GF-D8 (cell line): ENCODE measurements at places on chromosomes 5 and 9.

- no peak for DNase-seq
These were observed 278.9 kb upstream of the CD180 start for GRCh38 chr5:67475489-67475888.

GRCh38 chr9:98085944-98086343, 29.4 kb downstream of the NANS start:
- DNase-seq = no peak

GRCh38 chr5:107213025-107213424, 457.7 kb downstream of the EFNA5 start:
- DNase-seq = no peak

GRCh38 chr9:110986529-110986928, 51.7 kb downstream of the LPAR1 start:
- no peak for DNase-seq

DNA sequence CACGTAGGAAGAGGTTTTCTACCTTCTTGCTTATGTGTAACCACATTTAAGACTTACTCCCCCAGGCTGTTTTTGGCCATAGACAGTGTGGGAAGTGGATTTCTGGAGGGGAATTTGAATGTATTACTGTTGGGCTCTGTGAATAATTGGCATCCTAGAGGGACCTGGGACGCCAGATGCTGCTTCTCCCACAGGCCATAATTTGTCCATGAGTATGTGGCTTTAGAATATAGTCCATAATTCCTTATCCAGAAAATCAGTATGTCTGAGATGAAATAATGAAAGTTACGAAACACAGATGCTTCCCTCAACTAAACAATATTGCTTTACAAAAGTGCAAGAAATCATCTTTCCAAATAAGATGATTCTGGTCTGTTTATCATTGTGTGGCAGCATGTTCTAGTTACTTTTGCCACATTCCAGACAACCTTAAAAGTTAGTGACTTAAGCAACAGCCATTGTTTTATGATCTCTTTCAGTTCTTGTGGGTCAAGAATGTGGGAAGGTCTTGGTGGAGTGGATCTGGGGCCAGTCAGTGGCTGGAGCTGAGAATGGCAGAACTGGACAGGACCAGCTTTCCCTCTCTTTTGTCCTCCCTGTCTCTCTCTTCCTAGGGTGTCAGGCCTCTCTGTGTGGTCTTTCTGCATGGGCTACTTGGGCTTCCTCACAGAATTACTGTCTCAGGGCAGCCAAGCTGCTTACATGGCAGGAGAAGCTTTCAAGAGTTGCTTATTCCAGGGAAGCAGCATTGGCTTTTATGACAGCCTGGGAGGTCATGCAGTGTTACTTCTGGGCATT, 79.4 kb downstream of the FBXL7 start:
- DNase-seq = no peak

DNA sequence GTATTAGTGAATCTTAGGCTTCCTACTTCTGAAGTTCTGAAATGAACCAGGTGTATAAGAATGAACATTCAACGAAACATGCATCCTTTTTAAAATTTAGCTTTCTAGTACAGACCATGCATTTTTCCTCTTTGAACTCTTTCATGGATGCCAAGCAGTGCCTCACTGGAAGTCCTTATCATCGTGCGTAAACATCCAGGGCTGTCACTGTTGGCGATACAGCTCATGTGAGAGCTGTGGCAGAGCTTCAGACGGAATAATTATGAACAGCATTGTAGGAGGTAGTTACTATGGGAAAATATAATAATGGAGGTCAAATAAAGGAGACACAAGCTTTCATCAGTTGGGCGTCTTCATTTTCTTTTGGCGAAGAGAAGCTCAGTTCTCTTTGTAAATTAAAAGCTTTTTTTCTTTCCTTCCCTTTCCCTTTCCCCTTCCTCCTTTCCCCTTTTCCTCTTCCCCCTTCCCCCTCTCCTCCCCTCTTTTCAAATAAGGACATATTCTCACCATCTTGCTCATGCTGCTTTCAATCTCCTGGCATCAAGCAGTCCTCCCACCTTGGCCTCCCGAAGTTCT, 167.3 kb downstream of the KDM4C start:
- DNase-seq = no peak

DNA sequence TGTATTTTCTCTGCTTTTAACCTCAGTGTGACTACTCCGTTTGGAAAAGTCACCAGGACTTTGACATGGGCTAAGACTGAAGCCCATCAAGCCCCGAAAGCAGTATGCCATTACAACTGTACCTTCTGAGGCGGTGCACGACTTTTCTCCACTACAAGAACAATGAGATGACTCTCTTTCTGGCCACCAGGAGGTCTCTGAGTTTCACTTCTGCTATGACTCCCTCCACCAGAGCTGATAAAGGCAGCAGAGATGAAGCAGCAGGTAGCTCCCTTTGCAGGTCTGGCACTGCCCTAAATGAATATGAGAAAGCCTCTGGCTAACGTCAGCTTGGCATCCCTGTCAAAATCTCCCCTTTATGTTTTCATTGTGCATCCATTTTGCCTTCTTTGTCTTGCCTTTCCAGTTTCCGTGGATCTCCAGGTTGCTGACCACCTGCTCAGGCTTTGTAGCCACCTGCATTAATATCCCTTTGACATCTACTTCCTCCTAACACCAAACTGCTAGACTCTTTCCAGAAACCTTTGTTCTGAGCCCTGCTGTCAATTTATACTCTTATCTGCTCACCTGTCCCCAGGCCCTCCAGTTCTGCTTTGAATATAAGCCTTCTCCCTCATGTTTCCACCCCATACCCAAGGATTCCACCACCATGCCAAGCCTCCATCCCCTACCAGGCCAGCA, 221.7 kb downstream of the ZNF608 start:
- DNase-seq = no peak
